Keratinocyte (primary cell): ENCODE measurements at places on chromosomes 1 and 21.

DNA sequence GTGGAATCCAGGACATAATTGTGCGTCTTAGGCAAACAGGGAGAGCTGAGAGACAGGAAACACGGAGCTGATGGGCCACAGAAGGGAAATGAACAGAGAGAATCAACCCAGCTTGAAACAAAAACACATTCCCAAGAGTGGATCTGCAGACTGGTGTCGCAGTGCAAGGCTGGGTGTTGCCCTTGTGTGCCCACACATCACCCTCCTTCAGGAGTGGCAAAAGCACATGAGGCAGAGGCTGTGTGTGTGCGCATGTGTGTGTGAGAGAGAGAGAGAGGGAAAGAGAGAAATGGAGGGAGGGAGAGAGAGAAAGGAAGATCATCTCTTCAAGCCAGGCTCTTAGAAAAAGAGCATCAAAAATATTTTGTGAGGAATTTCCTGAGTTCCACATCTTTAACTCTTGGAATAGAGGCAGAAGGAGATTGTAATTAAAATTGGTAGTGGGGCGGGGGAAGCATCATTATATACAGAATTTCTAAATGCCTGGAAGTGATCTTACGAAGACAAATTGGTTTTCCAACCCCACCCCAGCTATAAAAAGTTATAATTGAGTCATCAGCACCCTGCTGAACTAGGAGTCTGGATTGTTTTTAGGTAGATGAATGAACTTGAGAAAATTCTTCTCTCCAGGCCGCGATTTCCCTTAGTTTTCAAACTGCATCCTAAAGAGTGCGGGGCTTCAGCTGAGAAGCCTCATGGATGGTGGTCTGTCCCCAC is 480.7 kb downstream of the NPHP4 start:
- no peak for DNase-seq

DNA sequence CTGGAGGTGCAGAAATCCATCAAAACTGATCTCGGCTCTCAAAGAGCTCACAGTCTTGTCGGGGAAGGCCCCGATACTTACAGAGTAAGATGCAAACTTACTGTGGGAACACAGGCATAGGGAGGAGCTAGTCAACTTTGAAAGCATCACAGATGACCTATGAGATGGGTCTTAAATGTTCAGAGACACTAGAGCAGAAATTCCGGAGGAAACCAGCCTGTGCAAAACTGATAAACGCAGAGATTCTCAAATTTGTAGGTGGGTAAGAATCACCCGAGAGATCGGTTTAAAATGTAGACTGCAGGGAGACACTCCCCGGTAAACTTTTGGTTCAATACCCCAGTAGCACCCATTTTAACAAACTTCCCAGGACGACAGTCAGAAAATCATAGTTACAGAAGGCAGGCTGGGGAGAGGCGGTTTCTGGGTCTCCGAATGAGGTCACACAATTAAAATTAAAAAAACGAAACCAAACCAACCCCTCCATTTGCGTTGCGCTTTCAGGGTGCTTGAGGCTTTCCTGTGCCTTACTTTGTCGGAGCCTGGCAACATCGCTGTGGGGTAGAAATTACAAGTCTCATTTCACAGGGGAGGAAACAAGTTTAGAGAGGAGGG is 755 bp upstream of the THRAP3 start:
- no peak for DNase-seq

DNA sequence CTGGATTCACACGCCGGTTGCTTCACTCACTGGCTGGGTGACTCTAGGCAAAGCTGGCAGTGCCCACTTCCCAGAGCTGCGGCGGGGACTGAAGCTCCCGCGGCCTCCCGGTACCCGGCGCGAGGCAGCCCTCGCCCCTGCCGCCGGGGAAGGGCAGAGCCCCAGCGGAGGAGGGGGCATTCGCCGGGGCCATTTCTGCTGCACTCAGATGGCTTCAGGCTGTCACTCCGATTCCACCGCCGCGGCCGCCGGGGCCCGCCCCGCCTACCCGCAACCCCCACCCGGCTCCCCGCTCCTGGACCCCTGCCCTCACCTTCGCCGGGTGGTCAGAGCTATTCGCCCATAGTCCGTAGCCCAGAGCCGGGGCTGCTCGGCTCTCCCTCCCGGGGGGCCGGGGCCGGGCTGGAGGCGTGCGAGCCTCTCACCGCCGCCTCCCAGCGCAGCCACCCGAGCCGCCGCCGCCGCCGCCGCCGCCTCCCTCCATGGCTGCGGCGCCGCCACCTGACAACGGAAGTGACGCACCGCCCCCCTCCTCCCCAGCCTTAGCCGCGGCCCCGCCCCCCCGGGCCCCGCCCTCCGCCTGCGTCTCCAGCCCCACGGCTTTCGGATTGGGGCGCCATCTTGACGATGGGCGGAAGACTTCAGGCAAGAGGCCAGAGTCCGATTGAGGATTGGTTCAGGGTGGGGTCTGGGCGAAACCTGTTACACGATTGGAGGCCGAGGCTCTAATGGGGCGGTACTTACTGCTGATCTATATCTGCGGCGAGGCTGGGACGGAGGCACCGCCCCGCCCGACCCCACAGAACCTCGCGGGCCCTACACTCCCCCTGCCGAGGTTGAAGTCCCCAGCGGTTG is at the start of gene STK40:
TSS of gene STK40 (minus strand) at position 515 of the 855 bp plus-strand sequence. CDS start 24,592 bp downstream, outside the sequence.
- peak; percentile 94 for DNase-seq

- DNase-seq: no peak
Observed at GRCh38 chr1:201883266-201883665, 5.4 kb upstream of the SHISA4 start.

GRCh38 chr1:201568859-201569294 is 29.9 kb downstream of the NAV1 start:
- DNase-seq: no peak

- no peak for DNase-seq
Observed at GRCh38 chr1:213284626-213285025, 233.6 kb downstream of the RPS6KC1 start.

DNA sequence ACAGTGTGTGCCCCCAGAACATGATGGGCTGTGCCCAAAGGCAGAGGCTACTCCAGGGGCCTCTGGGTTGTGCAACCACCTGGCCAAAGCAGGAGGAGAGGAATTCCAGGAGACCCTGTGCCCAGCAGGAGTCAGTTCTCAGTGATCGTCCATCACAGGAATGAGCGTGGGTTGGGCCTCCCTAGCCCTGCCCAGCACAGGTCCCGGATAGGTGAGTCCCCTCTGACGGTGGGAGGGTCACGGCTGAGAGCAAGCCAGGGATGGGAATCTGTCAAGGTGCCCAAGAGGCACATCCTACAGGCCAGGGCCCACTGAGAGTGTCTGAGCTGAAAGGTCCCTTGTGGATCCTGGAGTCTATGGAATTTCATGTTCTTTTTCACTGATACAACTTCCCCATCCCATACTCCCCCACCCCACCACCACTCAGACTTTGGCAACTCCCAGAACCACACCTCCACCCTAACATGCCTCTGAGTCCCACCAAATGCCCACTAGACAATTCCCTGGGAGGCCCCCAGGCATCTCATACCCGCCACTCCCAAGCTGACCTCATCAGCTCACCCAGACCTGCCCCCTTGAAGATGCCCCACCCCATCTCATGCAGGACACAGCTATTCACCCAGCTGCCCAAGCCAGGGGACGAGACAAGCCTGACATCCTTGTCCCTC is 3.1 kb downstream of the GJB4 start:
- no peak for DNase-seq

GRCh38 chr21:39632796-39633442 is 20.2 kb downstream of the B3GALT5 start:
- no peak for DNase-seq

DNA sequence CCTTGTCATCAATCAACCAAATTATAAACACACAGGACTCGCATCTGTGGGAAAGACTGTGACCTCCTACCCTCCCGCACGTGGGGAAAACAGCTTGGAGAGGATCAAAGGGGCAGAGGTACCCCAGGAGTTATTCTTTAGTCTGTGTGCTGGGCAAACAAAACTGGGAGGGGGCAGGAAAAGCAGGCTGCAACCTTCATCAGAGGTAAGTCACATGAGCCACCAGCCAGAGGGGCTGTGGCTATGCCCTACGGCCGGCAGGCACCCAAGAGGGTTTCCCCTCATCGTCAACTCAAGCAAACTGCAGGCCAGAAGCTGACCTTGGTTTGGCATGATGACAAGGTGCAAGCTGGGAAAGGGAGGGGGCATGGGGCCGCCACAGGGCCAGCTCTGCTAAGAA is 12.5 kb downstream of the SMIM12 start:
- DNase-seq: no peak

DNA sequence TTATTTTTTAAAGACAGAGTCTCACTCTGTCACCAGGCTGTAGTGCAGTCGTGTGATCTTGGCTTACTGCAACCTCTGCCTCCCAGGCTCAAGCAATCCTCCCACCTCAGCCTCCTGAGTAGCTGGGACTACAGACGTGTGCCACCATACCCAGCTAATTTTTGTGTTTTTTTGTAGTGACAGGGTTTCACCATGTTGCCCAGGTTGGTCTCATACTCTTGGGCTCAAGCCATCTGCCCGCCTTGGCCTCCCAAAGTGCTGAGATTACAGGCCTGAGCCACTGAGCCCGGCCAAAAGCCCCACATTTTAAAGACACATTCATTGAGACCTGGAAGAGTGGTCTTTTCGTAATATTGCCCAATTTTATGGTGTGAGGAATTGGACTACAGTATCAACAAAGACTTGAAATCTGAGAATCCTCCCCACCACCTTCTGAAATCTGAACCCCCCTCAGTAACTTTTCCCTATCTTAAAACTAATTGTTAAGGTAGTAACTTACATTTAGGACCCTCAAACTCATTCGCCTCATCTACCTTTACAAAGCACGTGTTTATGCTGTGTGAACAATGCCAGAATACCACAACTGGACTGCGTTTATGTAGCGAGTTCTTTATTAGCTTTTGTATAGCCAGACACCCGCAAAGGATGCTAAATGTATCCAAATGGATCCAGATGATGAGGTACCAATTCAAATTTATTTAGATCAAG is 2.7 kb downstream of the ERRFI1 start:
- DNase-seq: no peak

DNA sequence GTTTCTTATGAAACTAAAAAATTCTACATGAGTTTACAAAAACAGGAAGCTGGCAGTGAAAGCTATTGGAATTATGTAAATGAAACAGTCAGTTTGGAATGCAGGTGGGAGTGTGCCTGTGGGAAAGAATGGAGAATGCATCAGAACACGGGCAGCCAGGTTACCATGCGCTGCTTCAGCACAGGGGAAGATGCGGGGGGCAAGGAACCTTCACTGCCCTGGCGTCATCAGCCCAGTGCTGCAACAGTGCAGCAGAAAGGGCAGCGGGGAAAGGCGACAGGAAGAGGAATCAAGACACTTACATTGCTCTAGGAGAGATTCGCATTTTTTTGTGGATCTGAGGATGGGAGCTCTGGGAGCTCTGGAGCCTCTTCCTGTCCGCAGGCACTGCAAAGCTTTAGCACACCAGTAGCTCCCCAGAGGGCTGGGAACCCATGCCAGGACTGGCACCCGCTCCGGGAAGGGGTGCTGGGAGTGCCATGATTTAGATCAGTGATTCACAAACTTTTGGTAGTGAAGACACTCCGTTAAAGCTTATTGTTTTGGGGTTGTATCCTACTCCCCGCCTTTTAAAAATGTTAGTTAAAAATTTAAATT is 64.1 kb upstream of the WDR26 start:
- DNase-seq: no peak

DNA sequence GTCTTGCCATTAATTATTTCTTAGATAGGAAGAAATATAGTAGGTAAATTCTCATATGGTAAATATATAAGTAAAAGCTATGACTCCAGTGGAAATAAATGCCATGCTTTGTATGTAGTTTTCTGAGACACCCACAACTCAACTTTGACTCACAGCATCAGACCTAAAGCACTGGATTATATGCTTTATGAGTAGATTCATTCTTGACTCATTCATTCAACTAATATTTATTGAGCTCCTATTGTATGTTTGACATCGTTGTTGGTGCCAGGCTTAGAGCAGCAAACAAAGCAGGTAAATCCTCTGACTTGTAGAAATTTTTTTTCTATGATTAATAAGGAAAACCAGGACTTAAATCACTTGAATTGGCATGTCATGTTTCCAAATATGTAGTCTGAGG is 211.4 kb downstream of the PTPRC start:
- DNase-seq: peak; percentile 41

- no peak for DNase-seq
Observed at GRCh38 chr1:110874324-110875215, 1.6 kb downstream of the CD53 start.

GRCh38 chr1:93591676-93592550 is 89.7 kb downstream of the BCAR3 start:
- DNase-seq: no peak

GRCh38 chr1:22431965-22432364 is 19.7 kb upstream of the ZBTB40 start:
- DNase-seq: no peak

GRCh38 chr1:115647047-115647446 is 5.3 kb downstream of the VANGL1 start:
- DNase-seq: no peak

GRCh38 chr1:159924025-159924790 is 1.1 kb downstream of the TAGLN2 start:
- DNase-seq: no peak

GRCh38 chr1:84669831-84670230 is 20.4 kb downstream of the SSX2IP start:
- no peak for DNase-seq

- DNase-seq: no peak
Observed at GRCh38 chr1:205062319-205062718, 19.3 kb downstream of the CNTN2 start.

DNA sequence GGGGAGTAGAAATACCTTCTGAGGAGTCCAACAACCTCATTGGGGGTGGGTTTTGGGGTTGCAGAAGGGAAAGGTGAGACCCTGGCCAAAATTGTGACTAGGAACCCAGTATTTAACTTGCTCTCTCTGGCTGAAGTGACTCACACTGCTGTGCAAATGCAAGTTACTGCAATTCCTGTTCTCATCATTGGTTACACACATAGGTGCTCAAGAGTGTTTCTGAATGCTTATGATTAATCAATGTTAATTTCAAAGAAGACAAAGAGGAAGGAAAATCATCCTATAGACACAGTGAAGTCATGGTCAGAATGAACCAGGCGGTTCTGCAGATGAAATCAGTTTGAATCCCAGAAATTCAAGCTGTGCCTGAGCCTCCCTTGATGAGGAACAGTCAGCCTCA is 3.1 kb downstream of the ASCL5 start:
- no peak for DNase-seq

GRCh38 chr1:104406728-104407127 is 657.0 kb downstream of the AMY1C start:
- DNase-seq: no peak

DNA sequence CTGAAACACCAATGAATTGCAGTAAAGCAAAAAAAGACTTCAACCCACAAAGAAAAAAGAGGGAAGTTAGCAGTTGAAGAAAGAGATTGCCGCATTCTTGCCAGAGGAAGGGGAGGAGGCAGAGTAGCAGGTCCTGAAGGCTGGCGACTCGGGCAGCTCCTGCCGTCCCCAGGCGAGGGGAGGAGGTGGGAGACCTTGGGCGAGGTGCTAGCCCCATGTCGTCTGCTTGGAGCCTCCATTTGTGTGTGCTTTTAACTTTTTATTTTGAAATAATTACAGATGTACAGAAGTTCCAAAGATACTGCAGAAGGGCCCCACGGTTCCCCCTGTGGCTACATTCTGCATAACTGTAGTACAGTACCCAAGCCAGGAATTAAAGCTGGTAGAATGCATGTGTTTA is 6.7 kb downstream of the TRPM2 start:
- no peak for DNase-seq

- DNase-seq: no peak
Observed at GRCh38 chr1:93749487-93749886, 67.8 kb upstream of the BCAR3 start.
